Fibroblast of lung (primary cell): ENCODE measurements at places on chromosomes 4 and X. TPM values are rescaled to one million over a fixed set of nuclear protein-coding genes. Genes with fewer than 3 reads are reported as not detected.

ARMCX6 gene
- 24.1 and 32.9 TPM in 2 replicates for total RNA-seq

PDGFRA gene
- 350 and 363 TPM in 2 replicates for total RNA-seq

YIPF7 gene
- total RNA-seq = under 0.01 TPM in 1 of 2 replicates, not detected in the other

RIPPLY1 gene
- not detected in 2 replicates for total RNA-seq

DGAT2L6 gene
- not detected in 2 replicates for total RNA-seq

DNA sequence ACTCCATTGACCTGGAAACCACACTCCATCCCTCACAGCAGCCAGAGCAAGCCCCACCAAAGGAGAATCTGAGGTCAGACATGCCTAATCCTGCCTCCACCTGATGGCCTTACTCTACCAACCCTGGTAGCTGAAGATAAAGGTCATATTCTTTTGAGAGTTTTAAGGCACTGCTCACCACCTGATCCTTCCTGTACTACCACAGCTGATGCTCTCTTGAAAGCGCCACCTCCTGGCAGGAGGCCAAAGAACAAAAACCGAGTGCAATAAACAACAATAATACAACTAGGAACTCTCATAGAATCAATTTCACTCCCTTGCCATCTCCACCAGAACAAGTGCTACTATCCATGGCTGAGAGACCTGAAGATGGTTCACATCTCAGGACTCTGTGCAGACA, 301.6 kb downstream of the NAF1 start:
- DNase-seq = no peak
- no peaks in the 10 kb centered on the region for H3K27me3 ChIP-seq
- H3K36me3 ChIP-seq = no peaks in the 10 kb centered on the region
- H3K4me3 ChIP-seq = no peak overlapping the region

- H3K27me3 ChIP-seq = no peaks in the 10 kb centered on the region
- no peak overlapping the region for H3K4me3 ChIP-seq
- peaks cover 7% of the 10 kb centered on the region for H3K4me1 ChIP-seq
- H3K27ac ChIP-seq = peak overlapping the region; percentile 11
- peak; percentile 98 for DNase-seq
- no peaks in the 10 kb centered on the region for H3K36me3 ChIP-seq
Measured at GRCh38 chr4:186676531-186677161, 47.0 kb downstream of the FAT1 start.

DNA sequence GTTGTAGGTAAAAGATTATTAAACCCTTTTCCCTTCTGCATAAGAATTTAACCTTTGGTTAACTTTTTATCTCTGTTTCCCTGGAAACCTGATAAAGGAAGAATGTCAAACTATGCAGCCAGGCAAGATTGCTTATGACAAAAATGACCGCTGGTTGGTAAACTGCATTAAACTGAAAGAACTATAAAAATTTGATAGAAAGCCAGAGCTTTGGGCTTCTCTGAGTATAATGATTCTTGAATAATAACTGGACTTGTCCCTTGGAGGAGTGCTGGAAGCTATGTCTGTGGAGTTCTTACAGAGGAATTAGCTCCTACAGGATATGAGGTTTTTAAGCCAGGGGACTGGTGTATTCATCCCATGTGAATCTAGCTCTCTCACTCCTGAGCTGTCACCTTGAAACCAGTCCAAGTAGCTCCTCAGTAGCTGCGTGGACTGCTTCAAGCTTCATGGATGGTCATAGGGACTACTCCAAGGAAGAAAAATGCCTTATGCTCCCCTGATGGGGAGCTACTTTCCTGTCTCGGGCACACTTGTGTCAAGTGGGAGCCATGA, 52.0 kb downstream of the RASL11B start:
- DNase-seq = peak; percentile 55
- no peaks in the 10 kb centered on the region for H3K36me3 ChIP-seq
- H3K4me1 ChIP-seq = peaks cover 4% of the 10 kb centered on the region
- no peak overlapping the region for H3K27ac ChIP-seq
- no peak overlapping the region for H3K4me3 ChIP-seq

DNA sequence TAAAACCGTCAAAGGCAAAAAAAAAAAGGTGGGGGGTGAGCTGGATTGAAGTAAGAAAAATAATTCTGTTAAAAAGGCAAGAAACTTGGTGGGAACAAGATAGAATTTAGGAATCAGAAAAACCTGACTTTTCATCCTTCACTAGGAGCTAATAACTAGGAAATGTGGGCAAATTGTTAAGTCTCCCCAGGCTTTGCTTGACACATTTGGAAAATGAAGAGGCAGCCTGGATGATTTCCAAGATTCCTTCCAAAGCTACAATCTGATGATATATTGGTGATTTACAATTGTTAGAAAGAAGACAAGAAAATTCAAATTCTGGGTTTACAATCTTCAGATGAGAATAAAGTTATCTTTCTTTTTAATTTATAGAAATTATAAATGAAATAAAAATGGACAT, 1062.5 kb downstream of the ADGRL3 start:
- no peaks in the 10 kb centered on the region for H3K4me1 ChIP-seq
- H3K27ac ChIP-seq = no peak overlapping the region

- no peak for DNase-seq
- no peak overlapping the region for H3K27ac ChIP-seq
- no peaks in the 10 kb centered on the region for H3K4me1 ChIP-seq
- no peaks in the 10 kb centered on the region for H3K27me3 ChIP-seq
- H3K36me3 ChIP-seq = peaks cover 35% of the 10 kb centered on the region
- H3K4me3 ChIP-seq = no peak overlapping the region
Measured at GRCh38 chr4:10069075-10069642, 47.4 kb downstream of the WDR1 start.

DNA sequence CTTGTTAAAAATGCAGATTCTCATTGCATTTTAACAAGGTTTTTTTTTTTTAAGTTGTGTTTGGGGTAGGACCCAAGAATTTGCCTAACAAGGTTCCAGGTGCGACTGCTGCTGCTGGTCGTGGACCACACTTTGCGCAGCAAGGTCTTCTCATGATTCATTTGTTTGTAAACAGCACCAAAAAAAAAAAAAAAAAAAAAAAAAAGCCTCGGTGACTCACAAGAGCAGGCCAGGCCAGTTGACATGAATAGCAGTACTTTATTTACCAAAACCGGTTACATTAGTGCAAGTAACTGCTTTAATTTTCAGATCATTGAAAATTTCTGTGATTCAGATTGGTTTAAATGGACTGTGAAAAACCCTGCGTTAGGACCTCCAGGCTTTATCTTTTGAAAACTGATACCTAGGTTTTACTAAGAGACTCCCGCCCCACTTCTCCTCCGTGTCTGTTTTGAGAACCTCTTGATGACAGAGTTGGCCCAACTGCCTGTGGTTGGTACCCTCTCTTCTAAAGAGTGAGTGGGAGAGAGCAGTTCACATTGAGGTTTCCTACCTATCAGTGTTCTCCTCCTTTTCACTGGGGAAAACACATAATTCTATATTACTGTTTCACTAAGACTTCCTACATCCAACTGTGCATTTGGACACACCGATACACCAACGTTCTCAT, 86.2 kb downstream of the PHEX start:
- H3K36me3 ChIP-seq = no peaks in the 10 kb centered on the region
- no peaks in the 10 kb centered on the region for H3K4me1 ChIP-seq
- DNase-seq = no peak
- no peak overlapping the region for H3K27ac ChIP-seq

DNA sequence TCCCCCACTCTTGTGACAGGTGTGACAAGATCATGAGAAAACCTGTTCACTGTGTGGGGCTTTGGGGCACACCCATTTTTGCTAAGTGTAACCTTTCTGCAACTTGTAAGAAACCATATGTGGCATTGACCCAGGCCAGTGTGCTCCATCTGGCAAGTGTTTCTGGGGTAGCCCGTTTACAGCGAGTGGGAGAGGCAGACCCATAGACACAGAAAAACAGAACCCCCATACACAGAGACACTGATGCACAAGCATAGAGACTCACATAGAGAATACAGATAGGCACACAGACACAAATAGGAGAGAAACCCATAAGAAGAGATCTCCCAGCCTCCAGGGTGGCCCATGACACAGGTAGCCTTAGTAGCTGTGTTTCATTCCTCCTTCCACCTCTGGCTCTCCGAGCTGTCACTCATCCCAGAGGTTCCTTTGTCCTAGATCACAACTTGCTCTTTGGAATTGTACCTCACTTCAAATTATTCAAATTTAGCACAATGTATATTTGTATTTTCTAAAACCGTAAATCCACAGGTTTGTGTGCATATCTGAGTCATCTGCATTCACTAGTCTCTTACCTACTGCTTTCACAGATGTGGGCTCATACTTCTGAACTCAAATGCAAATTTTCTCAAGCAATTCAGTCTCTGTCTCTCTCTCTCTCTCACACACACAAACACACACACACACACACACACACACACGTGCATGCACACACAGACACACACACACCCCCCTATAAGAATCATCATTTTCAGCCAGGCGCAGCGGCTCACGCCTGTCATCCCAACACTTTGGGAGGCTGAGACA, 114.4 kb downstream of the SH3KBP1 start:
- no peaks in the 10 kb centered on the region for H3K36me3 ChIP-seq
- peak overlapping the region; percentile 43 for H3K27ac ChIP-seq
- DNase-seq = no peak

GRCh38 chrX:118627084-118627758, 100.2 kb upstream of the IL13RA1 start:
- H3K27ac ChIP-seq = no peak overlapping the region
- no peak overlapping the region for H3K4me3 ChIP-seq
- no peaks in the 10 kb centered on the region for H3K36me3 ChIP-seq
- H3K27me3 ChIP-seq = no peaks in the 10 kb centered on the region
- H3K4me1 ChIP-seq = no peaks in the 10 kb centered on the region

GRCh38 chrX:136828830-136829229, 48.1 kb upstream of the ARHGEF6 start:
- H3K4me3 ChIP-seq = no peak overlapping the region
- no peaks in the 10 kb centered on the region for H3K27me3 ChIP-seq
- no peak for DNase-seq
- H3K4me1 ChIP-seq = no peaks in the 10 kb centered on the region
- no peak overlapping the region for H3K27ac ChIP-seq

DNA sequence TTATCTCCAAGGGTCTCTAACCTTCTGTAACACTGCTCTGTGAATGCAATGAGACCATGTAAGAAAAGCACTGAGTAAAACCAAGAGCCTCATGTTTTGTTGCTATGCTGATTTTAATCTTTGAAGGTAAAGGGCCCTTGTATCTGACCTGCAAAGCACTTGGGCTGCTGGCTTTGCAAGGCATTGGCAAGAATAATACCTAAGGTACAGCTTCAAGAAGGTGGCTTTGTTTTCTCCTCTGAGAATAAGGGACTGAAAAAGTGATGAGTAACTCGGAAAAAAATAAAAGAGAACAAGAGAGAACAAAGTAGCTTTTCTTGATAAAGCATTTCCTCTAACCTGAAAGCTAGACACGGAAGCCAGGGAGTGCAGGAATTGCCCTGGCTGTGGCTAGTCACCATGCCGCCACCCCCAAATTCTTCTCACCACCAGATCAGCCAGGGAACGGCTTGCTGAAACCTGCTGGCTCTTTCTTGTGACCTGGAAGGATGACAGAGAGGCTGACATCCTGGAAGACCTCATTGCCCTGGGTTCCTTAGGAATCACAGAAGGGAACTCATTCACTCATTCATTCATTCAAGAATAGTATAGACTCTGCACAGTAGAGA, 41.8 kb upstream of the HS3ST1 start:
- H3K27me3 ChIP-seq = no peaks in the 10 kb centered on the region
- no peak for DNase-seq
- H3K4me1 ChIP-seq = no peaks in the 10 kb centered on the region
- H3K4me3 ChIP-seq = no peak overlapping the region
- H3K36me3 ChIP-seq = no peaks in the 10 kb centered on the region

GRCh38 chrX:38654302-38654701, 93.0 kb downstream of the TSPAN7 start:
- H3K36me3 ChIP-seq = no peaks in the 10 kb centered on the region
- no peaks in the 10 kb centered on the region for H3K4me1 ChIP-seq
- no peak overlapping the region for H3K4me3 ChIP-seq
- DNase-seq = peak; percentile 6
- H3K27ac ChIP-seq = no peak overlapping the region

GRCh38 chr4:100926039-100926717, 408.4 kb upstream of the EMCN start:
- no peaks in the 10 kb centered on the region for H3K27me3 ChIP-seq
- no peak for DNase-seq
- H3K36me3 ChIP-seq = no peaks in the 10 kb centered on the region
- H3K4me3 ChIP-seq = no peak overlapping the region
- no peak overlapping the region for H3K27ac ChIP-seq

DNA sequence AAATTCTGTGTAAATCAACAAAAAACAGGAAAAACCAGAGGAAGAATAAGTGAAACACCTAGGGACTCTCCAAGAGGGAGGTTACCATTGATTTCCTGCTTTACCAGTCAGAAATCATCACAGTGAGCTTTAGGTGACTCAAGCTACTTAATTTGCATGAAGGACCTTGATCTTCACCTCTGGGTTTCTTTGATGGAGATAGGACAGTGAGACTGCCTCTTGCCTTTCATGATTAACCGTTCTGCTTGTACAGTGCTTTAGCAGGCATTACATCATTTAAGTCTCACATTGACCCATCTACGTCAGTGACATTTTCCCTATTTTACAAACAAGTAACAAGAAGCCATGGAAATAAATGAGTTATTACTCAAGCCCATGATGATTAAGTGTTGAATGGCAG, 3.4 kb upstream of the GK start:
- no peaks in the 10 kb centered on the region for H3K36me3 ChIP-seq
- peaks cover 5% of the 10 kb centered on the region for H3K4me1 ChIP-seq
- H3K27ac ChIP-seq = no peak overlapping the region
- no peak for DNase-seq
- H3K4me3 ChIP-seq = no peak overlapping the region

DNA sequence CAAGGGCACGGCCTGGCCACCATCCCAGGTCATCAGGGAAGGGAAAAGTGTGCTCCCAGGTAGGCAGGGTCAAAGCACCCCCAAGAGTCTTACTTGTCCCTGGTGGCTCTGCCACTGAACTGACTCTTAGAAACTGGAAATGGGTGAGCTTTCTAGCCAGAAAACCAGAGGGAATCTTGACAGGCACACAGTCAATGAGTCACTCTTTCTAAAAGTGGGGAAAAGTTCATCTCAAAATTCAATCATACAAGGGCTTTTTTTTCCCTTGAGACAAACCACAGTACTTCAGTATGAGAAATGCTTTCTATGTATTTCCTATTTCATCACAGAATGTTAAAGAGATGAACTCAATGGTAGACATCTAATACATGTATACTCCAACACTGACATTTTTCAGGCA, 12.5 kb downstream of the HPF1 start:
- H3K4me3 ChIP-seq = no peak overlapping the region
- DNase-seq = peak; percentile 46
- H3K27me3 ChIP-seq = no peaks in the 10 kb centered on the region
- H3K4me1 ChIP-seq = peaks cover 3% of the 10 kb centered on the region

DNA sequence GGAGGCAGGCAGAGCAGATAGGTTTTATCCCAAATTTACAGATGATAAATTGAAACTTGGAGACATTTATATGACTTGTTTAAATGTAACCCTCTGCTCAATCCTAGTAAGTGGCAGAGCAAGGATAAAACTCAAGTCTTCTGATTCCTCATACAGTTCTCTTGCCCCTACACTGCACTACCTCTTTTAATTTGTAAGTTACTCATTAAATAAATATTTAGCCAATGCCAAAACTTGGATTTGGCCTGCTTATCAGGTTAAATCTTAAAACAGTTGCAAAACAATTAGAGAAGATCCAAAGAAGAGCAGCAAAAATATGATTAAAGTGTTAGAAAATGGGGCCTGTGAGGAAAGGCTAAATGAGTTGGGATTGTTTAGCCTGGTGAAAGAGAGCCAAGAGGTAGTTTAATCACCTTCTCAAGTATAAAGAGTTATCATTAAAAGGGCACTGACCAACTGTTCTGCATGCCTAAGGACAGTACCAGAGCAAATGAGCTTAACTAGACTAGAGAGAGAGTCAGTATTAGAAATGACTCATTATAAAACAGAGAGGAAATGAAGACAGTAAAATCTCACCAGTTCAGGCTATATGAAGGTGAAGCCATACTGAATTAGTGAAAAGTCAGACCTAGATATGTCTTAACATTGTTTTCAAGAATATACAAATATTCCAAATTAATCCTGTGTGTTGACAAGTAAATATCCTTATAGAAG, 146.3 kb downstream of the GRIA3 start:
- DNase-seq = no peak
- H3K36me3 ChIP-seq = no peaks in the 10 kb centered on the region
- no peaks in the 10 kb centered on the region for H3K27me3 ChIP-seq
